ENCODE measurements at places on chromosomes 11 and 22.

- DNase-seq, result peak; percentile 41
Observed at GRCh38 chr11:4039011-4039410, 55.6 kb upstream of the RRM1 start.

DNA sequence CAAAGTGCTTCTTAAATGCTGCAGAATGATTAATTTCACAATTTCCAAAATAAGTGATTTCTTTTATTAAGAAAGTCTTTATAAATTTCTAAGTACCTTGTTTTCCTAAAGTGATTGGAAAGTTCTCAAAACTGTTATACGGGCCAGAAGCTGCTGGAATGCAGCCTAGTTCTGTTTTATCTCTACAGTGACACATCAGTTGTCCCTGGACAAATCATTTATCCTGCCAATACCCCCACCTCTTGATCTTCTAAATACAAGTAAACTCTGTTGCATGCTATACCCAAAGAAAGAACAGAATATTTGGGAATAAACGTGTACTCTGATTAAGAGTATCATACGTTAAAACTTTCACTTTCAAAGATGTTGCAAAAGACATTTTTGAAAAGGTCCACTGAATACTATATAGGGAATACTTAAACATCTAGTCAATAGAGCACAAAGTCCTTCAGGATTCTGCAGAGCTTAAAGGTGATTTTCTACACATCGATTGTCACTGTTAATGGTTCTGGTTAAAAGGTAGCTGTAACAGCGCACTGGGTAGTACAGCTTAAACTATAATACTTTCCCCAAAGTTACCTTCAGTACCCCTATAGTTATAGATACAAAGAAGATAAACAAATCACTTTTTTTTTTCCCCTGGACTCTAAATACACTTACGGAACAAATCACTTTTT lies 92.1 kb upstream of the APOA1 start:
- no peak for DNase-seq

- no peak for DNase-seq
Observed at GRCh38 chr22:26463101-26463661, 20.4 kb downstream of the HPS4 start.

GRCh38 chr11:70301191-70301590 lies 30.7 kb downstream of the PPFIA1 start:
- no peak for DNase-seq

GRCh38 chr11:36507824-36508489 lies 2.1 kb downstream of the TRAF6 start:
- DNase-seq, result no peak

GRCh38 chr11:94933223-94934130 lies 39.9 kb downstream of the CWC15 start:
- peak; percentile 95 for DNase-seq

DNA sequence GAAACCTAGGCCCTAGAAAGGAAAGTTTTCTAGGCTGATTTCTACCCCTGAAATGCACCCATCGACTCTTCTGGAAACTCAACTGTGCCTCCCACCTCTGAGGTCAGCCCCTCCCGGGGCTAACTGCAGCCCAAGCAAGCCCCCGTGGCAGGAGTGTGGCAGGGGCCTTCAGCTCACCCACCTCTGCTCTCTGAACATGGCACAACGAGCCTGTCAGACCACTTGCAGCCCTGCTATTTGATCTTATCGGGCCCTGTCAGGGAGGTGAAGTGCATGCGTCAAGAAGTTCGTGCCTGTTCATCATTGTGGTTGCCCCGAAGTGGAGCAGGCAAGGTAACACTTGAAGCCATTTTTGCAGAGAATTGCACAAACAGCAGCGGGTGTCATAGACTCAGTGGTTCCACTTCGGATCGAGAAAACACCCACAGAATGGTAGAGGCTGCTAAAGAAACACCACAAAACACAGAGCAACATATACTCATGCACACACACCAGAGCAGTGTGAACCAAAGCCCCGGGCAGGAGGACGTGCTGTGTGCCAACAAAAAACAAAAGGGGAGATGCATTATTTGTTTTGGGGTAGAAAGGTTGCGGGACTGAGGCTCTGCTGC lies 262.7 kb downstream of the ETS1 start:
- DNase-seq, result no peak

DNA sequence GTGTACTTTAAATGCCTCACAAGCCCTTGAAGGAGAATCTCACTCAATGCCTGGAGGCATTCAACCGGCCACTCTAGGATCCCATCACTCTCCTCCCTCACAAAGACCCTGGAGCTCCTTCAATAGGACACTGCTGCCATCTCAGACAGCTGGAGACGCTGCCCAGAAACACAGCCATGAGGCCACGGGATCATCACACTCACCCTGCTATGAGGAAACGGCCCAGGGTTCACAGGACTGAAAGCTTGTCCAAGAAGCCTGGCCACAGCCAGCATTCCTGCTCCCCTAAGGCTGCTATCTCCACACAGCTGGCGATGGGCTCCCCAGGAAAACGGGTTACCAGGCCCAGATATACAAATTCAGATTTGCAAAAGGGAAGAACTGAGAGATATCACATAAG lies 13.2 kb downstream of the CARS1 start:
- DNase-seq, result peak; percentile 20

DNA sequence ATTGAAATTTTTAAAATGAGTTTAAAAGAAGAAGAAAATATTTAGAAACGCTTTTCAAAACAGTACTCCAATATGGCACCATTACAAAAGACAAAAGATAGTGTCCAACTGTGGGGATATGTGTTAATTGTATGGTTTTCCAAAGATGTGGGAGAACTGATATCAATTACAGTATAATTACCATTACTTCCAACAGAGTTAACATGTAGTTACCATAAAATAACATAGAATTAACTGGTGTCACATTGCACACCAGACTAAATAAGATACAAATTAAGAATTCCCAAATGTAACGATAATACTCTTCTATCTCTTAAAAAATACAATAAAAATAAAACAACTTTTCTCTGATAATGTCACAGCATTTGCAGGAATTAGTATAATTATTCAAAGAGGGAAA lies 329.5 kb downstream of the SOX6 start:
- DNase-seq, result no peak

DNA sequence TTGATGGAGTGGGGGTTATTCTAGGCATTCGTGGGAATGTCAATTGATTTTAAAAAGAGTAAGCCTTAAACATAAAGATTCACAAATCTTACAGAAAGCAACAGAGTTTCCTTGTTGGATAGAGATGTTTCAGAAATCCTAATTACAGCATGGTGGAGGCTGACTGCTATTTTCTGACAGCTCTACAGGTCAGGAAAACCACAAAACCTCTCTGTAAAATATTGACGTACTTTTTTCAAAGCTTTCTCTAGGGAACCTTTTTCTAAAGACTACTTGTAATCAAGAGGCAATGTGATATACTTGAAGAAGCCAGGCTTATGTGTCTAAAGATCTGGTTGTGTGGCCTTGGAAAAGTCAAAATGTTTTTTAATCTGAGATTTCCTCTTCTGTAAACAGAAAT lies 9.1 kb upstream of the OR8B8 start:
- no peak for DNase-seq

- DNase-seq, result peak; percentile 6
Observed at GRCh38 chr22:43953988-43954785, 1.1 kb upstream of the SAMM50 start.

- no peak for DNase-seq
Observed at GRCh38 chr11:85787168-85787567, 23.8 kb downstream of the SYTL2 start.

DNA sequence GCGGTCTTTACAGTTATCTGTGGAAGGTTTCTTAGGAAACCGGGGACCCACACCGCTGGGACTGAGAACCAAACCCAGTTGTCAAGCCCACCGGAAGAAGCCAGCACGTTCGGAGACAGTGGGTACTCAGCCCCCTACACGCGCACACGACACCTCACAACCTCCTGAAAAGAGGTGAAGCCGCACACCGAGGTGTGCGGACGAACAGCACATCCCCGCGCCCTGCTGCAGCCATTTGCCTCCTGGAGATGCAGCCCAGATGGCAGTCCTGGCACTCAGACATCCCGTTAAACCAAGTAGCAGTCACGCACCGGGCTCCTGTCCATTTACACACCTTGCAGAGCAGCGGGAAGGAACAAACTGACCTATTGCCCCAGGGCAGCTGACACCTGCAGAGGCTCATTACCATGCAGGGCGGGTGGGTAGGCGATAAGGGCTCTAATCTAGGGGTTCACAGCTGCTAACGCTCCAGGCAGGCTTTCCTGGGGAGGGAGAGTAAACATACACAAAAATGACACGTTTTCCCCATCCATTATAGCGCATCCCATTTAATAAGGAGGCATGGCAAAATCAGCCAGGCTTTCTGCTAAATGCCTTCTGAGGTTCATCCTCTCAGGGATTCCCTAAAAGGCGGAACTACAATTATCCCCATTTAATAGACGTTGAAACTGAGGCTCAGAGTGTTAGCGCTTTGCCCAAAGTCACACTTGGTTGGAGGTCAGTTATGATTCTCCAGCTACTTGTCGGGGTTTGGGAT lies 864 bp upstream of the EHBP1L1 start:
- DNase-seq, result peak; percentile 39

DNA sequence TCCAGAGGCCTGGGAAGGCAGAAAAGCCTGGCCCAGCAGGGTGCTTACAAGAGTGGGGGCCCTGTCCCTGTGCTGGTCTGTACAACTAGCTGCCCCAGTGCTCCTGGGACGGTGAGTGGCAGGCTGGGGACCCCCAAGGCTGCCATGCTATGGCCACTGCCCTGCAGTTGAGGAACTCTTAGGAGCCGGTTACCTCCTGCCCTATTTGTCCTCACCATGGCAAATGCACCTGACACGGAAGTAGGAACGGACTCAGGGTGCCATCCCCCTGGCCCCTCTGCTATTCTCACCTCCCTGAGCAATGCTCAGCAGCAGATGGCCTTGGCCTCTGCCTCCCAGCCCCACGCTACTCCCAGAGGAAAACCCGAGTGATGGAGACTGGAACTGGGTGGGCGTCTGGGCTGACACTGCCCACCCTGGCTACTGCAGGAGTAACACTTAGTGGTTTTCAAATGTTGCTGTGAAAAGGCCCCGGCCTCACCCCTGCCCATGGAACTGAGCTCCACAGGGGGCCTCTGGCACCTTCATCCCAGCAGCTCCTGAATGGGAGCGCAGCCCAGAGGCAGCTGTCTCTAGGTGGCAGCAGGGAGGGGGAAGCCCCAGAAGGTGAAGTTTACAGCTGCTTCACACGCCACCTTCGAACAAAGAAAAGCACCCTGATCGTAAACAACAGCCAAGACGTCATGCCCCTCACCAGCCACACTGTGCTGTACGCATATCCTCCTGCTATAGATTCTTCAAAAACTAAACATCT lies 105.3 kb downstream of the CTTN start:
- DNase-seq, result no peak

DNA sequence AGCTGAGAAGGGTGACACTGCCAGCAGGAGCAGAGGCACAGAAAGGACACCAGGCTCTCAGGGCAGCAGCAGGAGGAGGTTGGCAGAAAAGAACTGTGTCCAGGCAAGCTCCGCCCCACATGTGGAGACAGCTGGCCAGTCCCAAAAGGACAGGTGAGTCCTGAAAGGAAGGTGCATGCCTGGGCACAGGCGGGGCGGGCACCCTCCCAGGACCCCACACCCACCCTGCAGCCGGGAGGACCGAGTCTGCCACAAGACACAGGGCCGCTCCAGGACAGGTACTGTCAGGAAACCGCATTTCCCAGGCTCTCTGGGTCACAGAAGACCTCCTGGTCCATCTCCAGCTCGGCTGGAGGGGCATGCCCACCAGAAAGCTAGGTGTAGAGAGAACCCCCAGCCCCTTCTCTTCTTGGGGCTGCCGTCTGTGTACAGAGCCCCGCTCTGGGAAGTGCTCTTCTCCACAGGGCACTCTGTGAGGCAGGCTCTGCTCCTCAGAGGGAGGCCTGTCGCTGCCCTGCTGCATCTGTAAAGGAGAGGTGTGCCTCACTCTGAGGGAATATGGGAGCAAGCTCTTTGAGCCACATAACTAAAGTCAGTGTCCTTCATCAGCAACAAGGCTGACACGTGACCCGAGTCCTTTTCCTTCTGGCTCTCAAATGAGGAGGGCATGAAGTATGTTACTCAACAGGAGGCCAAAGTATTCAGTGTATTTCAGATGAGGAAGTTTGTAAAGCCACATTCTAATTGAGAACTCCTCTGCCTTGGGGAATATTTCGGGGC lies 50.5 kb downstream of the CLTCL1 start:
- DNase-seq, result no peak

DNA sequence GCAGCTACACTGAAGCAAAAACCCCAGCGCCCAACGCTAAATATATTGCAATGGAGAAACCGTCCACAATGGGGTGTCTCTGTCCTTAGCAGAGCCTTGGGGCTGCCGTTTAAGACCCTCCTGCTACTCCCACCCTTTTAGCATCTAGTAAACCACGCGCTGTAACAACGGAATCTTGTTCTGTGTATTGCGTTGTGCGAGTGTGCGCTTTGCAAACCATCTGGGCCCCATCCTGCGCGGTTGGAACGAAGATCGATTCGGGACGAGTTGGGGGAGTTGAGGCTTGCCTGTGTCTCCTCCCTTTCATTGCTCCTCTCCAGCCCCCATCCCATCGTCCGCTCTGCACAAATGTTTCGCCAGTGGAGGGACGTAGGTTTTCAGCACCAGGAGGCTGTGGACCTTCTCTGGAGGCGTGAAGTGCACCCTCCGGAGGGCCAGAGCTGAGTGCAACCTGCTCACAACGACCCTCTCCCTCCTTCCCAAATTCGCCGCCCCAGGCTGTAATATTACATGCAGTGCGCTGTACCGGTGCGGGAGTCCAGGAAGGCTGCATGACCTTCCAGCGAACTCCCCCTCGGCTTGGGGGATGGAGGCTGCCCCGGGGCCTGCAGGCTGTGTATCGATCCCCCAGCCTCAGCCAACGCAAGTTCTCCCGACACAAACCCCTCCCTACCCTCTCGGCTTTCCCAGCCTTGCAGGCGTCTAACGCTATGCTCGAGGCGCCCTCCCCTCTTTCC lies 1.6 kb upstream of the KMT2A start:
- peak; percentile 53 for DNase-seq

- DNase-seq, result no peak
Observed at GRCh38 chr11:134196756-134197155, 27.0 kb downstream of the NCAPD3 start.

GRCh38 chr11:99494065-99494464 lies 473.3 kb downstream of the CNTN5 start:
- DNase-seq, result no peak

GRCh38 chr11:95230810-95231126 lies 234 bp downstream of the SESN3 start:
- no peak for DNase-seq

DNA sequence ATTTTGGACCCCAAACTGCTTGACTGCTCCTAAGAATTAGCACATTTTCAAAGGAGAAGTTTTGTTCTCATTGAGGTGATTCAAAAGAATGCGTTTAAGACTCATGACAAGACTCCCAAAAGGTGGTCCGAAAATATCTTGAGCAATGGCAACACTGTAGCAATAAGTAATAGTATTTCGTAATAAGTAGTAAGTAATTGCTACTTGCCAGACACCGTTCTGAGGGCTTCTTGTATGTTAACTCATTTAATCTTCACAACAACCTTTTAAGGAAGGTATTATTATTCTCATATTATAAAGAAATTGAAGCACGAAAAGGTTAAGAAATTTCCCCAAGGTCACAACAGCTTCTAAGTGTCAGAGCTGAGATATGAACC lies 184.0 kb upstream of the SORL1-AS1 start:
- DNase-seq, result no peak

Data from ELR (cell line).